ENCODE measurements at places on chromosomes 4 and X. TPM values are rescaled to one million over a fixed set of nuclear protein-coding genes. Genes with fewer than 3 reads are reported as not detected.
A peak's percentile ranks its signal among the peaks of the same experiment; 100 is the strongest.

GRCh38 chr4:154622598-154622997 lies 10.1 kb upstream of the FGG start:
- no peak for DNase-seq

DNA sequence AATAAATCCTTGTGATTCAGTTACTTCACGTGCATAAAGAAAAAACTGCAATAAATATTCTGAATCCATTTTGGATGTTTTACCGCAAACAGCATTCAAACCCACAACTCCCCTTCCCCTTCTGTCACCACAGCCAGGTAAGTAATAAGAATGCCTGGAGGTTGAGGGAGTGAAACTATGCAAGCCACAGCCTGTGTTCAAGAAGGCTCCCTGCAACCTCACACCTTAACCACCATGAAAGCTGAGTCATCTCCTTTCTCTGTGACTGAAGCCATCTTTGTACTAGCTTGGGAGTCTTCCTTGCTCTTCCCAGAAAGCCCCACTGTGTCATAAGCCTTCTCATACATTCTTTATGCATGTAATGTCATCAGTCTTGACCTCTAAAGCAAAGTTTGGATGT lies 297.0 kb upstream of the PUDP start:
- DNase-seq, result peak; percentile 8

- DNase-seq, result no peak
Measured at GRCh38 chr4:115515366-115515765, 401.9 kb upstream of the NDST4 start.

- no peak for DNase-seq
Measured at GRCh38 chr4:39044956-39045826, 13.0 kb upstream of the TMEM156 start.

DNA sequence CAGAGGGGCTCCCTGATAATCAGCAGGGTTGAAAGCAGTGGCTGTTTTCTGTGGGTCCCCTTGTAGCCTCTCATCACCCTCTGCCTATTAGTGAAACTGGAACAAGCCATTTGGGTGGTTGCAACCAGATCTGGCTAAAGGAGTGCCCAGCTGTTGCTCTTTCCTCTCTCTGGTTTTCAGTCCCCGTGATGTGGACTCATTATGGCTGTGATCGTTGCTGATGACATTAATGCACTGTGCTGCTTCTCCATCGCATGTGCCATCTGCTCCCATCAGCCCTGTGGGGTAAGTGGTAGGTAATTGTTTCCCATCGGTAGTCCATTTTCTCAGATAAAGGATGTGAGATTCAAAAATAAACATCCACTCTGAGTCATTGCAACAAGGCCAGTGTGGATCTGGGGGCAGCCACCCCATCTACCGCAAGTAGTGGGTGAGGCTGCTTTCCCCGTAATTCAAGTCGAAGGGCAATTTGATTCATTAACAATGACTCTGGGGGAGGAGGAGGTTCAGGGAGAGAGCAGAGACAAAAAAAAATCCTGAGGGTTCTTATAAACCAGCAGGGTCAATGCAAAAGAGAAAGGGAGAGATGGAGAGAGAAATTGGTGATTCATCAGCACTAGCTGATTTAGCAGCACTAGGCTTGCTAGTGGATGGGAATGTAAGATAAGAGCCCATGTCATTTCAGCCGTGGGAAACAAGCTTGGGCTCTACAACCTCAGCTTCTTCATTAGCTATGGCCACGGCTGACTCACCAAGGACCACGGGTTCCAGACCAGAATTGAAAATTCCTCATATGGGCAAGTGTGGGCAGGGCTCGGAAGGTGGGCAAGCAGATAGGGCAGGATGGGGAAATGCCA lies 357.8 kb downstream of the MID1IP1 start:
- DNase-seq, result peak; percentile 67

DNA sequence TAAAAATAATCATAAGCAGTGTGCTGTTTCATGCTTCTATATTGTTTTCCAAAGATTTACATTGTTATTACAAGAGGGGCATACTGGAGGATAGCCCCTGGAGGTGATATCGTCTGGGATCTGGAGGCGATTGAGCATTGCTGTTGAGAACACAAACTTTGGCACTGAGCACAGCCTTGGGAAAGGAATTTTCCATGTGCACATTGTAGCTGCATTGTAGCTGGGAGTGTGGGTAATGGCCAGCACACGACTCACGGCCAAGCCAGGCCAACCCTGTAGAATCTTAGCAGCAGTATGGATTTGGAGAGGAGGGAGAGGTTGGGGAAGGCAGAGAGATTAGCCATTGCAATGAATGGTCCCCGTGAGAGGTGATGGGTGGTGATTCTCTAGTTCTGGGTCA lies 121.9 kb downstream of the SMIM20 start:
- DNase-seq, result no peak

DNA sequence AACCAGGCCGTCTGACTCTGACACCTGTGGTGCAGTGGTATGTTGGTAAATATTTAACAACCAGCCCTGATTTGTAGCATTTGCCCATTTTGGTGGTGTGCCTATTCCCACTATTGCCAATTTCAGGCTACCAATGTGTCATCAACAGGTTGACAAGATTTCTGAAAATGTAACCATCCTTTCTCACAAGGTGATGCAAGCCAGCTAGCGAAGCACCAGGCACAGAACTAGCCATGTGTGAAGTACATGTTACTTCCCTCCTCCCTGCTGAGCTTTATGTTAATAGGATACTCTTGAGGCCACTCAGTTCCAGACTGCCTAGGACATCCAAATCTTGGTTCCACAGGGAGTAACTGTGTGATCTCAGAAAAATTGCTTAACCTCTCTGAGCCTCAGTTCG lies 7.2 kb upstream of the MAMLD1 start:
- no peak for DNase-seq

GRCh38 chr4:17595471-17596005 lies 18.5 kb downstream of the LAP3 start:
- DNase-seq, result peak; percentile 67

GRCh38 chrX:37314531-37314930 lies 34.6 kb upstream of the PRRG1 start:
- no peak for DNase-seq

DNA sequence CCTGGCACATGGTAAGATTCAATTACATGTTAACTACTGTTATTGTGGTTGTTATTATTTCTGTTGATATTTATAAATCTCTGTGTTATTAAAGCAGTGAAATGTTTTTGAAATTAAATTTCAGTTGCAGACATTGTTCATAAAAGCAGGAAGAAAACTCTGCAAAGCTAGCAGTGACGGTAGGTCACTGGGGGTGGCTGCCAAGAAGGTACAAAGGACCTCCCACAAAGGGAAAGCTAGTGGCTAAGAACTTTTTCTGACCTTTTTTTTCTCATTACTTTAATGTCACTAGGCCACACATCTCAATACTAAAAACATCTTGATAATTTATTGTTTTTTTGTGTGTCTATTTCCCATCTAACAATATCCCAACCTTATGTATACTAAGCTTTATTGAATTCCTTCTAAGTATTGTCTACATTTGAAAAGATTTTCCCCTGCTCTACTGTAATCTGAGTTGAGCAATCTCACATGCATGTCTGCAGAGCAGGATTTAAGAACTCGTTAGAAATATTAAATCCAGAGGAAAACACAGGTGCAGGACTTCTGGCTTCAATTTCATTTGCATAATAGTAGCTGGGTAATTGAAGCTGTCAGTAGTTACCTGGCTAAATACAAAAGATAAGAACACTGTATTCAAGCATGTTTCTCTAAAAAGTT lies 197.3 kb downstream of the CFAP299 start:
- DNase-seq, result no peak

- DNase-seq, result no peak
Measured at GRCh38 chrX:119010491-119010890, 36.1 kb downstream of the LONRF3 start.

DNA sequence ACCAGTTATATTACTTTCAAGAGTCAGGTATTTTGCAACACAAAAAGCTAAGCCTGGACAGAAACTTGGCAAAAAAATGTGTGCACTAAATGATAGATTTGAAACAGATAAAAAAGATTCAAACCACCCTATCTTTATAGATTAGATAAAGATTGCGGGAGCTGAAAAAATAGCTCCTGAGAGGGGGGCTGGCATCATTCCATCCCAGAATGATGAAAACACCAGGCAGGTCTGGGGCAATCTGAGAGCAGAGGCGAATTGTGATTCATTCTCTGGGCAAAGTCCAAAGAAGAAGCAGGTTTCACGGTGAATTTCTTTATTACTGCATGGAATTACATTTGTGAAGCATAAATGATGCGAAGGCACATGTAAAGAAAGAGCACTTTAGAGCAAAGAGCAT lies 168.5 kb upstream of the DMD start:
- no peak for DNase-seq

DNA sequence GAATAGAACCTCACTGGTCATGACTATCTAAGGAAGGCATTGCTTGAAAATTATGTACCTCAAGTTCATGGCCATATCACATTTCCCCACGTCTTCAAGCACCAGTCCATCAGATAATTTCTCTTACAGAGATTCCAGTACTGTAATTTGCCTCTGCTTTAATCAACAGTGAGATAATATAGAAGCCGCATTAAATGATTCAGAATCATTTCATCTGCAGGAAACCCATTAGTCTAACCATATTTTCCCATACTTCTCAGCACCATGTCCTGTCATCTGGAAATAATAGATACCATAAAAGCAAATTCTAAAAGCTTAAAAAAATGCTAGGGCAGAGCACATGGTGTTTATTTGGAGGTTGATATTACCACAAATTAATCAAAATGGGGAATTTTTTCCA lies 310.3 kb upstream of the SLIT2 start:
- DNase-seq, result no peak

Gene PTTG2
- 0.40 TPM for total RNA-seq

Gene CENPVL2
- total RNA-seq, result not detected

Gene SEC24D
- 46.0 TPM for total RNA-seq

Gene FAM184B
- total RNA-seq, result not detected

Gene SUPT20HL2
- total RNA-seq, result not detected
